ENCODE measurements at places on chromosomes 6 and 20.

GRCh38 chr6:31837369-31838113, 10.0 kb downstream of the HSPA1B start:
- no peak for DNase-seq

GRCh38 chr20:37381621-37382471, 35.9 kb downstream of the SRC start:
- no peak for DNase-seq

GRCh38 chr6:113359155-113360140, 497.7 kb upstream of the MARCKS start:
- no peak for DNase-seq

- DNase-seq, result no peak
Measured at GRCh38 chr6:139996253-139996834, 621.9 kb upstream of the CITED2 start.

GRCh38 chr20:2698912-2699311, 6.3 kb downstream of the EBF4 start:
- DNase-seq, result no peak

DNA sequence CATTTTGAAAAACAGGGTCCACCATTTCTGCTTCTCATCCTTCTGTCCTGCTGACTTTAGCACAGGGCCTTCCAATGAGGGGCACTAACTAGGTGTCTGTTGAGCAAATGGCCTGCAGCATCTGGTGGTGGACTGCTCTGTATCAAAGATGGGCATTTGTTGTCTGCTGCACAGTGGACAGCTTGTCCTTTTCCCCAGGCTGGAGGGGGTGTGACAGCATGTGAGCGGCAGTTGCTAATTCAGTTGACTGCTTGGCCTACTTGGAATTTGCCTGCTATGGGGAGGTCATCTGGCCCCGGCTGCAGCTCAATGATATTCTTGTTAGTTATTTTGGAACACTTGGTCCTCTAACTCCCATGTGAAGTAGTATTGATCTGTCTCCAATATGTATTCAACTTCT, 93.7 kb downstream of the SH3BGRL2 start:
- DNase-seq, result no peak
